ENCODE measurements at places on chromosomes 7 and 10. TPM values are rescaled to one million over a fixed set of nuclear protein-coding genes. Genes with fewer than 3 reads are reported as not detected.

DNA sequence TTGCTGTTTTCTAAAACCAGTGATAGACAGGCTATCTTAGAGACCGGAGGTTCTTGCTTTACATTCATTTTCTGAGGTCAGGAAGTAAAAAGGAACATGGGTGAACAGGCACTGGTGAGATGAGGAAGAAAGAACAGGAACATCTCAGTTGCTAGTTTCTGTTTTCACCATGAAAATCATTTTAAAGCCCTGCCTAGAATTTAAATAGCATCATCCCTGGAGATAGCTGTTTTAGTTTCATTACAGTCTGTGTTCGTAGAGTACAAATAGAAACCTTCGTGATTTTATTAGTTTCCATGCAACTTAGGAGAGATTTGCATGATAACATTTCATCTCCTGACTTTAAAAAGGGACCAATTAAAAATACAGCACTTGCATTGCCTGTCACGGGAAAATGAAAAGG lies 14.7 kb downstream of the KCNMA1 start:
- DNase-seq, result no peak

- no peak for DNase-seq
These were observed 361.7 kb upstream of the ETV1 start for GRCh38 chr7:14351167-14351566.

GRCh38 chr7:31853380-31853779 lies 166.4 kb downstream of the PPP1R17 start:
- no peak for DNase-seq

DNA sequence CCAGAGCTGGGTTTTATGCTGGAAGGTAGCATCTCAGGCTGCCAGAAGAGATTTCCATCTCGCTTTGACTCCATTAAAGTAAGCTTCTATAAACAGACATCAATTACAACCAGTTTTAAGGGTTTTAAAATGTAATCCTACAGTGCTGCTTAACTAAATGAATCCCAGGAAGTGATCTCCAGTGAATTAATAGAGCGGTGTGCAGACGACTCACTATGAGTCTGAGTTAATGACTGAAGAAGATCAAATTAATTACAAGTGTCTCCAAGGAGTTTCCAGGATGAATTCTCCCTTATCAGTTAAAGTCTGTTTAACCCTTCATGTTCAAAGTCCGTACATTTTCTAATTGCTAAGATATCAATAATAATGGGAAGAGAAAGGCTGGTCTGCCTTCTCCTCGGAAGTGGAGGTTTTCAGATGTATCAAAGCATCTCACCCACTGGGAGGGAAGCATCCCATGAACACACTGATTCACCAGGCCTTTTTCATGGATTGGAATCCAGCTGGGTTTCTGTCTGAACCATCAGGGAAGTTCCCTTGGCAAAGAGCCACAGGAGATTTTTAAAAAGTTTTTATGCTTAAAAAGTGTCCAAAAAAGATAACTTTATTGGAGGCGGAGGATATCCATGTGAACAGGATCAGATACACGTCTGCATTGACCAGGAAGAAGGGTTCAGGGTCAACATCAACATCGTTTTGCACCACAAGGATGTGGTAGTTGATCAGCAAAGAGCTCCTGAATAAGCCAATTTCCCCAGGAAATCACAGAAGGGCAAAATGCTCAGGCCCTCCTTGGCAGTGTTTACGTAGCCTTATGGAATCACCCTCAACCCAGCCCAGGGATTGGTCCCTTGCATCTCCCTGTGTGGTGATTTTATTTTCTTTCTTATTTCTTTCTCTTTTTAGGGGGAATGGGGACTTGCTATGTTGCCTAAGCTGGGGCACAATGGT lies 288.2 kb downstream of the POU6F2 start:
- no peak for DNase-seq

DNA sequence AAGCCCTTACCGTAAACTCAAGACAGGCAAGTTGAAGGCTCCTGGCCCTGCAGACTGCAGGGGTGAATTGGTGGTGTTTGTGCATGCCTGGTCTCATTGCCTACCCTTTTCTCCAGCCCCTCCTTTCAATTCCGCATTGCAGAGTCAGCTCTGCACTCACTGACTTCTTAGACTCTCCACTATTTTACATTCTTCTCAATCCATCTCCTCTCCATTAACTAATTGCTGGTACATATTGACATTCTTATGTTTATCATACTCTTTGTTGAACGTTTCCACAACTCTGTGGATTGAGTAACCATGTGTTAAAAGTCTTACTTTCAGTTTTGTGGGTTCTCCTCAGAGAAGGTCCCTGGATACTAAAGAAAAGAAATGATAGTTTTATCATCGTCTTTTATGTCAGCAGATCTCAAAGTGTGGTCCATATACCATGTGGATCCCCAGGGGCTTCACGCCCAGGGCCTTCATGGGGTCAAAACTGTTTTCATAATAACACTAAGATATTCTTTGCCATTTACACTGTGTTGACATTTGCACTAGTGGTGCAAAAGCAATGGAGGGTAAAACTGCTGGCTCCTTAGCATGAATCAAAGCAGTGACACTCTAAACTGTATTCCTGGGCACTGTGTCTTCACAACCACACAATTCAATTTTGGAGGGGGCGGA lies 135.4 kb upstream of the FZD1 start:
- DNase-seq, result no peak

DNA sequence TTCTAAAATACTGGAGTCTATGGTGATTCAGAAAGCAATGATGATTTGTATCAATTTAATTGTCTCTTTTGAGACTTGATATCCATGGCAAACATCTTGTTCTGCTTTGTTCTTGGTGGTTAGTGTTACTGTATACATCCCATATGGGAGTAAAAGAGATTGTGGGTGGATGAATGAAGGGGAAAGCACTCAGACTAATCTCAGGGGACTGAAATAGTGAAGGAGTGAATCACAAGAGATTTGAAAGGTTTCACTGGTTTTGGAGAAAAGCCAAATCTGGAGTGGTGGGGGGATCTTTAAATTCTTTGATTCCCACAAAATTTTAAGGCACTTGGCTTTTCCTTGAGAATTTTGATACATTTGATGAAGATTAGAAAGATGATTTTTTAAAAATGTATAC lies 369.4 kb downstream of the INHBA start:
- no peak for DNase-seq

GRCh38 chr7:124376111-124376510 lies 343.2 kb upstream of the TMEM229A start:
- no peak for DNase-seq

DNA sequence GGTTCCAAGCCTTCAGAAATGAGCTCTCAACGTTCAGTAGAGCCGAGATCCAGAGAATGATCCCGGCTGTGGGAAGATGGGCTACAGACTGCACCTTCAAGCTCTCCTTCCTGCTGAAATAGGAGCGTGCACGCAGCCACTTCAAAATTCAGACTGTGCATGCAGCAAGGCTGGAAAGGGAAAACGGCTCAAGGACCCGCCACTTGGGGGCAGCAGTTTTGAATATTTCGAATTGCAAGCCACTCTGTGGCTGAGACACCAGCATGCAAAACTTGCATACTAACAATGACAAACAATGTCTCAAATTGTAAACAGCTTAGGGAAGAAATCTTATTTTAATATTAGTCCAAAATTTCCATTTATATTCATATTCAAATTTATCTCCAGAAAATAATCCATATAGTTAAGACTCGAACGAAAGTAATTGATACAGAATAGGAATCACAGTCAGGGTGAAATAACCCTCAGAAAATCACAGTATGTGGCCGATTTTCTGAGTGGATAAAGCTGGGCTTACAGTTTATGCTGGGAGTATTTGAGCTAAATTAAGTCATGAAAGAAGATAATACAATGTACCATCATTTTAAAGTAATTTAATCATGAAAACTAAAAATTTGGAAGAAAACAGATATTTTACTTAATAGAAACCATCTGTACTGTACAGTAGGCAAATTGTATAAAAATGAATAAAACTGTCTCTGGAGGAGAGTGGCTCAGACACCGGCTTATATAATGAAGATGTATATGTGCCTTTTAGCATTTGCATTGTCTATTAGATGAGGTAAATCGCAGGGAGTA lies 137.9 kb upstream of the MKI67 start:
- no peak for DNase-seq

DNA sequence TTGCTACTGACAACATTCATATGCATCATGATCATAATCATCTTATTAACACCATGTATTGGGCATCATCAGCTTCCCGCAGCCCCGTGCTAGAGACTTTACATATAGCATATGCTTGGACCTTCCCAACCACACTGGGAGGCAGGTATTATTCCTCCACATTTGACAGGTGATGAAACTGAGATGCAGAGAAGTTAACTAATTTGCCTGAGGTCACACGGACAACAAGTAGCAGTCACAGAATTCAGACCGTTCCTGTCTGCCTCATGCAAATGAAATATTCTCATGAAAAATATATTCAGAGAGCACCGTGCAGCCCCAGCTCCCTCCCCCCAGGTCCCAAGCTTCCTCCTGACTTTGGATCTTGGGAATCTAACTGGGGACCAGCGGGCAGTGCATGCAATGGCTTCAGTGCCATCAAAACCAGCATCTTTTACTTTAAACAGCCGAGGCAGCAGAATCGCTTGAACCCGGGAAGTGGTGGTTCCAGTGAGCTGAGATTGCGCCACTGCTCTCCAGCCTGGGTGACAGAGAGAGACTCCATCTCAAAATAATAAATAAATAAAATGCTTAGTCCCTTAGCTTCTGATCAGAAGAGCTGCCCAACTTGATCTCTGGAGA lies 112.2 kb upstream of the GPR26 start:
- DNase-seq, result no peak

DNA sequence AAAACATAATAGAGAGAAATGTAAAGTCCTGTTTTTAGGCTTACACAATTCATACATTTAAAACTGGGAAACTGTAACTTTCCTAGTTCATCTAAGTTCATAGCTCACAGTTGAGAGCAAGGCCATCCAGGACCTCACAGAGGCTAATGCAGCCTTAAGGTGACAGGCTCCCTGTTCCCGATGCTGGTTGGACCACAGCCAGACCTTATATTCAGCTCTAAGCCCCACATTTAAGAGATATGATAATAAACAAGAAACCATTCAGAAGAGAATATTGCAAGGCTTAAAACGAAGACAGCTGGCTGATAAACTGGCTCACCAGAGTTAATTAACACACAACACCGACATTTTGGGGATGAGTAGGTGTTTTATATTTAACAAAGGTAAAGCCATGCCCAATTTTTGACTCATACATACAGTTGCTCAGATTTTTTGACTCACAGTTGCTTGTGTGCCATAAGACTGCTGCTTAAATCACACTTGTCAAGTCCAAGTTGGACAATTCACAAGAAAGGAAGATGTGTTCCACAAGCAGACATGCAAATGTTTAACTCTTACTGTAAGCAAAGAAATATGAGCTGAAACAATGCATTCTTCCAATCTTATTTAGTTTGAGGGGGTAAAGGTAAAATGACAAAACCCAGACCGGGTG lies 41.1 kb upstream of the TMEM213 start:
- no peak for DNase-seq

DNA sequence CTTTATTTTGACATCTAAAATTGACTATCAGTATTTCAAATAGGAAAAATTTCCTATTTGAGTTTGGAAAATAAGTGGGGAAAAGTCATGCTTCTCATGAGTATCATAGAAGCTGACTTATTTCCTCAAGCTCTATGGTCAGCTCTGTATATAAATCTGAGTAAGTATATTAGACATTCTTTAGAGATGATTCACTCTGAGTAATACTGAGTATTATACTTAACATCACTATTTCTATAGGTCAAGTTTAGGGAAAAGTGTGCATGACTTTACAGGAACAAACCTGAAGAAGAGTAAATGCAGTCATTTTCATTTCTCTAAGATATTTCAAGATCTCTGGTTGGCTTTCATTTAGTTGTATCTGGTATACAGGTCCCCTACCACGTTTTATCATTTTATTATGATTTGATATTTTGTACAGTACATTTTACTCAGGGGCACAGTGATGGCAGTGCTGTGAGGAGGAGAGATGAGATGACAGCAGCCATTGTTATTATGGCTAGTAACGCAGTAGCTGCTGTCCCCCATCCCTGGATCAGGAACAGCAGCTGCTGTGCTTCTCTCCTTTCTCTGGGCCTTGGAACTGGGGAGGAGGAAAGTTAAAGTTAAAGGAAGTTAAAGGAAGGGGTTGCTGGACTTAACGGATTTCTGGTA lies 15.2 kb downstream of the SND1 start:
- no peak for DNase-seq

DNA sequence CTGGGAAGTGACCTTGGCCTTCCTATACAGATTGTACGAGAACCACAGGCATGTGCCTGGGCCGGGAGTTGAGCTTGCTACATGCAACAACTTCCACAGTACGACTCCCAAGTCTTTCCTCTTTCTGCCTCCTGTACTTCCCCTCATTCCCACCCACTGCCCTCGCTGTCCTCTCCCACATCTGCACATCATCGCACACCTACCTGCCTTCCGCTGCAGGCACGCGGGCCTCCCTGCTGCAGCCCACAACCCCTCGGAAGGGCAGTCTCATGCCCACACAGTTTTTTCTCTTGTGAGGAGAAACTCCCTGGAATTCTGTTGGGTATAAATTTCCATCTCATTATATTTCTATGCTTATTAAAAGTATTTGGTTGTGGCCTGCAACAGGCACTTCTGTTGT lies 117.2 kb downstream of the ACTR3B start:
- DNase-seq, result no peak

DNA sequence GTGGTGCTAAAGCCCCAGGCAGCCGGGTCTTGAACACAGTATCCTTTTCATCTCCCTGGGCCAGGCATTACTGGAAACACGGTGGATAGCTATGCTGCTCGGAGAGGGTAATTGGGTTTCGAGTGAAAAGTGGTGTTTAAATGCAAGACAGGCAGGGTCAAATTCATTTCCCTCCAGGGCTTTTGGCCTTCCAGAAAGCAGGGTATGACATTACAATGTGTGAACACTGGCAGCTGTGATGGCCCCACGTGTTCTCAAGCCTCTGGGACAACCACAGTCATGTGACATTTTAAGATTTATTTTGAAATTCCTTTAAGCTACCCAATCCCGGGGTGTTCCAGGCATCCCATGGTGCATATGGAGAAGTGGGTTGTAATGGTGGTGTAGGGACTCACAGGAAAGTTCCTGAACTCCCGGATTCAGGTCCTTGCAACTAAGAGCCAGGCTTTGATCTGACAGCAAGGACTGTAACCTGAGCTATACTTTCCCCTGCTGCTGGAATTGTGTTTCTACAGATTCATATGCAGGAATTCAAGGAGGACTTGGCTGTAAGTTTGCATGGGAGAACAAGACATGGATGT lies 46.8 kb downstream of the INSYN2A start:
- DNase-seq, result no peak

GRCh38 chr7:122219253-122219865 lies 75.3 kb upstream of the AASS start:
- no peak for DNase-seq

The RNF32 gene
- polyA plus RNA-seq, result 2.7 TPM

The WNT2 gene
- polyA plus RNA-seq, result 0.27 TPM

The DOCK4 gene
- 16.9 TPM for polyA plus RNA-seq

The TMEM140 gene
- polyA plus RNA-seq, result 31.2 TPM

The PDK4 gene
- 19.5 TPM for polyA plus RNA-seq

The SAMD9L gene
- polyA plus RNA-seq, result 5.1 TPM

The MBL2 gene
- not detected for polyA plus RNA-seq

The PDLIM1 gene
- polyA plus RNA-seq, result 74.1 TPM

The PDCD11 gene
- 31.2 TPM for polyA plus RNA-seq

The SLC18A3 gene
- polyA plus RNA-seq, result not detected

The GHRHR gene
- 0.41 TPM for polyA plus RNA-seq
